ENCODE measurements at places on chromosomes 11 and 22. TPM values are rescaled to one million over a fixed set of nuclear protein-coding genes. Genes with fewer than 3 reads are reported as not detected.
A peak's percentile ranks its signal among the peaks of the same experiment; 100 is the strongest.

GRCh38 chr11:40183073-40184064 lies 1276.1 kb downstream of the LRRC4C start:
- no peak for DNase-seq

- no peak for DNase-seq
These were observed 65.1 kb upstream of the PITPNB start for GRCh38 chr22:27984001-27984695.

DNA sequence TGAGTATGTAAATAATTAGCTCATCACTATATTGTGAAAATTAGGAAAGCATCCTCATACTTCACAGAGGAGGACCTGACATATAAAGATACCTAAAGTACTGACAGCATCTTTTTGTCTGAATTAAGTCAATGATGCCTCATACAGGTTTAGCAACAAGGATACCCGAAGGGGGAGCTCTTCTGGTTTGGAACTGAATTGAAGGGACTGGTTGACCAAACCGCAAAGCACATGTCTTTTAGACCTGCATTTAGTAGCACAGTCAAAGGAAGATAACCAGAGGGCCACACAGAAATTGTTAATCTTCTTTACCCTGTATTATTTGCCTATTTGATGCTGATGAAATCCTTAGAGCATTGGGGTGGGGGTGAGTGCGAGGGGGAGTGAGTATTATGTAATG lies 12.9 kb upstream of the WT1 start:
- DNase-seq, result no peak

DNA sequence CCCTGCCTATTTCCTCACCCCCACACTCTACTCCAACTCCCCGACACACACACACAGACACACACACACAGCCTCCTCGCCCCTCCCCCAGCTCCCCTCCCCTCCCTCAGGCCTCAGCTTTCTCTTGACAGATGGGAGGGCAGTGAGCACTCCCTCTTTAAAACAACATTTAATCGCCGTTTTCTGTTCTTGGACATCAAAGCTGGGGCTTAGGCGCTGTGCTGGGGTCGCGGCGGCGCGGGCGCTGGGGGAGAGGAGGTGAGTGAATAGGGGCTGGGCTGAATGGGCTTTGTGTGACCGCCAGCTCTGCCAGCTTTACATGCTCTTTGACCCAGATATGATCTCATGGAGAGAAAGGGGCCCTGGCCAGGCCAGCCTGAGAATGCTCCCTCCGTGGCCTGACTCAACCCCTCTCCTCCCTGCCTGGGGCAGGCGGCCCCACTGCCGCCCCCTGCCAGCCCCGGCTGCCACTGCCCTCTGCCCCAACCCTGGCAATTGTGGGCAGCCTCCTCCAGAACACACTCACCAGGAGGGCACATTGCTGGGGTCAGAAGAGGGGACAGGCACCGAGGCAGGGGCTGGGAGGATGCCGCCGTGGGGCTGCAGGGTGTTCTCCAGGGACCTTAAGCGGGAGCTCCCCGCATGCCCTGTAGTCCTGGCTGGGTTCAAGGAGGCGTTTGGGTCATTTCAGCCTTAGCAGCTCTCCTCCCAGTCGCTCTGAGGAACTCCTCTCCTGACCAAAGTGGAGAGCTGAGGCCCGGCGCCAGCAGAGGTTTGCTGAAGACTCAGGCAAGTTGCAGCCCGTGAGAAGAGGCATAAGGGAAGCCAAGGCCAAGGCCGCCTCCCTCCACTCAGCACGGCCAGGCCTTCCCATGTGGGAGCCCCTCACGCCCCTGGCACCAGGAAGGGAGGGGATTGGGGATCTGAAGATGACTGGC lies 38.3 kb upstream of the NNMT start:
- DNase-seq, result peak; percentile 87

Gene BIRC3
- total RNA-seq, result 2.3 TPM

Gene LRRC32
- total RNA-seq, result 14.7 TPM

Gene CARD10
- total RNA-seq, result 8.0 TPM

Gene SCUBE2
- total RNA-seq, result 1.2 TPM

Data from psoas muscle (tissue), 8 donors.